ENCODE measurements at places on chromosomes 11 and 22.
A peak's percentile ranks its signal among the peaks of the same experiment; 100 is the strongest.

GRCh38 chr11:93542811-93543229 lies 371 bp downstream of the SMCO4 start:
- no peak for DNase-seq

DNA sequence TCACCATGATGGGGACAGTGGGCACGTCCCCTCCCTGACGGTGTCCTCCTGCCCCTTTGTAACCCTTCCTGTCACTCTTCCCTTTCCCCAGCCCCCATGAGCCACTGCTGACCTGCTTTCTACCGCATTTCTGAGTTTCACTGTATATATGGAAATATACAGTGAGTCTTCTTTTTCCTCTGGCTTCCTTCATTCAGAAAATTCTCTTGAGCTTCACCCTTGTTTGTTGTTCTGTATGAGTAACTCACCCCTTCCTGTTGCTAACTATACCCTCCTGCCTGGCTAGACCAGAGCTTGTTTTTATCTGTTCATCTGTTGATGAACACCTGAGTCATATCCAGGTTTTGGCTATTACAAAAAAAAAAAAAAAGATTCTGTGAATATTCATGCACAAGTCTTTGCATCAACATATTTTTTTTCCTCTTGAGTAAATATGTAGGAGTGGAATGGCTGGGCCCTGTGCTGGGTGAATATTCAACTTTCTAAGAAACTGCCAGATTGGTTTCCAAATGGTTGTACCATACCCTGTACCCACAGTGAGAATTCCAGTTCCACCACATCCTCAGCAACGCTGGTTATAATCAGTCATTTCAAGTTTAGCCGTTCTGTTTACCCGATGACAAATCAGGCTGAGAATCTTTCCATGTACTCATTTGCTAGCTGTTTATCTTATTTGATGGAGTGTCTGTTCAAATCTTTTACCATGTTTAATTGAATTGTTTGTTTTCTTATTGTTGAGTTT lies 62.0 kb downstream of the IGF2 start:
- DNase-seq: peak; percentile 26

GRCh38 chr11:117796456-117796871 lies 552 bp downstream of the DSCAML1 start:
- no peak for DNase-seq

GRCh38 chr11:63767267-63767564 lies 1.4 kb downstream of the ZFTA start:
- no peak for DNase-seq

DNA sequence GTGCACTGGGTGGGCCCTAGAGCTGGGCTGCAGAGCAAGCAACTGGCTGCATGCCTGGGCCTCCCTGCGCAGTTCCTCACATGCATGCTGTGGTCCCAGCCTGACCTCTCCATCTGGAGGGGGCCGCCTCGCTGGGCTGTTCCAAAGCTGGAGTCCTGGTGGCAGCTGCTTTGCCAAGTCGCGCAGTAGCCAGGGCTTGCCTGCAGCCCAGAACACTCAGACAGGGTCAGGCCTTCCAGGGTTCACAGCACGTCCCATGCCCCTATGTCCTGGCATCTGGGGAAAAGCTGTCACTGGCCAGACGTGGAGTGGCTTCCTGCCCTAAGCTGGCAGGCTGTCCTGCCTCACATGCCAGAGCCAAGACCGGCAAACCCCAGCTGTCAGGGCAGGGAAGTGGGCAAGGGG lies 16.5 kb upstream of the CDC42EP2 start:
- DNase-seq: no peak

DNA sequence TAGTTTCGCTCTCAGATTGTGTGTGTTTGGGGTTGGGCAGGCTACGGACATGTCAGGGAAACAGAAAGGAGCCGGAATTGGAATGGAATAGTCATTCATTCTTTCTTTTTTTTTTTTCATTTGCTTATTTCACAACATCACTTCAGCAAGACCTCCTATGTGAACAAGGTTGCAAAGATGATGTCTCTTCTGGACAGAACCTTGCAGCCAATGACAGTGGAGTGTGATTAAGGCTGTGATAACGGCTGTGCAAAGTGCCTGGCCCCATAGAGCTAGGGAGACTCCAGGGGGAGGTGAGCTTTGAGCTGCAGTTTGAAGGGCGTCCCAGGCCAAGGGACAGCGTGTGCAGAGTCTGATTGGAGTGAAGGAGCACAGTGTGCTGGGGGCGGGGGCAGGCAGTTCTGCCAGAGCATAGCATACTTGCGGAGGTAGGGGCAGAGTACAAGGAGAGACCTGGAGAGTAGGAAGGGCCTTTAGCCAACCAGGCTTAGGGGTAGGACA lies 3.4 kb downstream of the TIGD3 start:
- DNase-seq: no peak

- no peak for DNase-seq
Measured at GRCh38 chr22:23777776-23778576, 5.3 kb downstream of the MMP11 start.

DNA sequence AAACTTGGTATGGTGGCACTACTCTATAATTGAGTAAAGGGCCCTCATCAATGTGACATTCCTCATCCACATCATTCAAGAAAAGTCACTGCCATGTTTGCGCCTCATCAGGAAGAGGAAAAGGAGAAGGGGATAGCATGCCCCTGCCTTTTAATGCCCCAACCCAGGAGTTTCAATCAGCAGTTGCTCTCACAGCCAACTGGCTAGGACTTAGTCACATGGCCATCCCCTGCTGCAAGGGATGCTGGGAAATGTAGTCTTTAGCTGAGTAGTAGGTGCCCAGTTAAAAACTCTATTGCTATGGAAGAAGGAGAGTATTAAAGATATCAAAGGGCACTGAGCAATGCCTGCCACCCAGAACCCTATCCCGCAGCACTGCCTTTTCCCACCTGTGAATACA lies 10.9 kb upstream of the CCND1 start:
- no peak for DNase-seq

- no peak for DNase-seq
Measured at GRCh38 chr11:64006398-64006797, 20.2 kb downstream of the OTUB1 start.

DNA sequence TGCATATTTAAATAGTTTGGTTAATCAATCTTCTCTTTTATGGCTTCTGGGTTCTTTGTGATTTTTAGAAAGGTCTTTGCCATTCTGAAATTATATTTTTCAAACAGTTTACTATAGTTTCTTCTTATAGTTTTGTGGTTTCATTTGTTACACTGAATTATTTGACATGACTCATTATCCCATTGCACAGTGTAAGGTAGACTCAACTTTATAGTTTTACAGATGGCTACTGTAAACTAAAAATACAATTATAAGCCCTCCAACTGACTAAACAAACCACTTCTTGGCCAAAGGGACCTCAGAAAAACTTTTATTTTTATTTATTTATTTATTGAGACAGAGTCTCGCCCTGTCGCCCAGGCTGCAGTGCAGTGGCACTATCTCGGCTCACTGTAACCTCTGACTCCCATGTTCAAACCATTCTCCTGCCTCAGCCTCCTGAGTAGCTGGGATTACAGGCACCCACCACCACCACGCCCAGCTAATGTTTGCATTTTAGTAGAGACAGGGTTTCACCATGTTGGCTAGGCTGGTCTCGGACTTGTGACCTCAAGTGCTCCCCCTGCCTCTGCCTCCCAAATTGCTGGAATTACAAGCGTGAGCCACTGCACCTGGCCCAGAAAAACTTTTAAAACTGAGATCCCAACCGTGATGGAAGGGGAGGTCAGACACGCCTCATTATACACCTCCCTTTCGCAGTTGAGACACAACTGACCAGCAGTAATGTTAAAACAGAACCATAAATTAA lies 14.1 kb upstream of the RAC2 start:
- DNase-seq: no peak

DNA sequence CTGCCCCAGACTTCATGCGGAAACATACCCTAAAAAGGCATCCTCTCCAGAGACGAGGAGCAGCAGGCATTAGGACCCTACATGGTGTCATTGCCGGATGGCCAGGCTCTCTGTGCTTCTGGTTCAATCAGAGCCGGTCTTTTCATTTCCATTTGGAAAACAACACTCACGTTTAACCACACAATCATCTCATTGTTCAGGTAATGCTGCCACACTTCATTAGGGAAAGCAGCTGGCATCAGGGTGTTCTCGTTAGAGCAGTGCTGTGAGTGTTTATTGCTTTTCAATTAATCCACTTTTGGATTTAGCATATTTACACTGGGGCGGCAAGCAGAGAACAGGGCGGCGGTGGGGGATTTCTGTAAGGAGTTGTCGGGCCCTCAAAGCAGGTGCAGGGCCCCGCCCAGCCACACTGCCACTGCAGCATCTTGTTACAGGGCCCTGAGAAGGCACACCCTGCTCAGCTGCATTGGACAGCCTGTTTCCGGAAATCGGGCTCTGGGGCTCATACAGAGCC lies 338.6 kb downstream of the SHANK2 start:
- DNase-seq: no peak

- DNase-seq: no peak
Measured at GRCh38 chr11:117328375-117329010, 839 bp downstream of the CEP164 start.

- no peak for DNase-seq
Measured at GRCh38 chr11:74048993-74049392, 40.1 kb upstream of the UCP3 start.

Data from stimulated activated CD4-positive, alpha-beta T cell treated with anti-CD3 and anti-CD28 coated beads, Interleukin-2, amount 100 ng/mL, for 48 hours (primary cell).